ENCODE measurements at places on chromosomes 1 and 21.

DNA sequence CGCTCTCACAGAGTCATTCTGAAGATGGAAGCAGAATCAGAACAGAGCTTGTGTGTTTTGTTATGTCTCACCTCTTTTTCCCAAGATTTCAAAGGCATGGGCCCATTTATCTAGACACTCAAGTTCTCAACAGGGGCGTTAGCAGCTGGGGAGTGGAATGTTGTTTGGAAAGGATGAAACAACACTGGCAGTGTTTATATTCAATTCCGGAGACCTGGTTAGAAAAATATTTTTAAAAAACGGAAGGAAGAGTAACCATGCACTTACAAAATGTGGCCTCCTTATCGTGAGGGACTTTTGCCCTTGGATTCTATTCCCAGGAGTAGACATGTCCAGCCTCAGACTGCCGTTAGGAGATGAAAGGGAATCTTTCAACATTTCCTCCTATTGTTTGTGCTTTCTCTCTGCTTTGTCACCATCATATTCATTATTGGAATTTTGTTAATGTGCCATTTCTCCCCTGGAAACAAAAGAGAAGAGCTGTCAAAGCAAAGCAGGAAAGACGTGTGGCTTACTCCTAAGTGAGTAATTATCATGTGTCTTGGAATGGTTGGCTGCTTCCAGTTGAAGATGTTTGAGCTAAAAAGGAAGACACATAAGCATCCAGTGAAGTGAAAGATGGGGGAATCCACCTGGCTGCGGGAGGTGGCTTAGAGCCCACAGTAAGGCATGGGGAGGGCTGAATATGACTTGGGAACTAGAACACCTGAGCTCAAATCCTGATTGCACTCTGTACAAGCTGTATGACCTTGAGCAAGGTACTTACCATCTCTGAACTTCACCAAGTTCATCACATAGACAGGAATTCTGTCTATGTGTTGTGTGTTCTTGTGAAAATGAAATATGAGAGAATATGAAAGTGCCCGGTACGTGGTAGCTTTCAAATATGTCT is 71.7 kb upstream of the JUN start:
- peaks cover 9% of the 10 kb centered on the region for H3K4me1 ChIP-seq
- no peaks in the 10 kb centered on the region for H3K27me3 ChIP-seq
- no peak overlapping the region for H3K4me3 ChIP-seq
- H3K36me3 ChIP-seq, result no peaks in the 10 kb centered on the region
- H3K27ac ChIP-seq, result no peak overlapping the region

DNA sequence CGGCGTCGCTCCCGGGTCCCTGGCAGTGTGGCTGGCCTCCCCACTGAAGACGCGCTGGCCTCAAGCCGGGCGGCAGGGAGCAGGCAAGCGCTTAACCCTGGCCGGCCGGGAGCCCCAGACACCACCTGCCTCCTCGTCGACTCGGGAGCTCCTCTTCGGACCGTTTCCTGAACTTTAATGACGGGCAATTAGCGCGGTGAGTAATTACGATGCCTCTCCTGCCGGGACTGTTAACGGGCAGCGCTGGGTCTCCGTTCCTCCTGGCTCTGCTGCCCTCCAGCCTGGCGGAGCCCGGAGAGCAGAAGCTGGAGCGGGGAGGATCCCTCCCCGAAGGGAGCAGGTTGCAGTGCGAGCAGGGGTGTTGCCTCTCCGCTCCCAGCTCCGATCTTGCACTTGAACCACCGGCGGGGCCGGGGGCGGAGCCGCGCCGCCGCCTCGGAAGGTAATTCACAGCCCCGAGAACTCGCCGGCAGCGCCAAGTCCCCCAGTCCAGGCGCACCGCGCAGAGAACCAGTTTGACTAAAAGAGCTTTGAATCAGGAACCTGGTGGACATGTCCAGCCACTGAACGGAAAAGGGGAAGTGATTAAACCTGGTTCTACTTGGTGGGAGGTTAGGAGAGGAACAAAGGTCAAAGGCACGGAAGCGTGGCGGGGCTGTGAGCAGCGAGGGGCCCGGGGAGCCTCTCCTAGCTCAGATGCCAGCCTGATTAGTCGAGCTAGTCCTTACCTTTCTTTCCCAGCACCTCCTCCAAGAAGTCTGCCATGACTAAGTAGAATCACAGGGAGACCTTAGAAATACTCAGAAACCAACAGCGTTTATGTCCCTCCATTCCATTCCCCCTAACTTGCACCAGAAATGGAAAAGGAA is 18.3 kb upstream of the PLEKHA6 start:
- H3K27me3 ChIP-seq, result peaks cover 4% of the 10 kb centered on the region
- H3K4me1 ChIP-seq, result peaks cover 20% of the 10 kb centered on the region
- H3K36me3 ChIP-seq, result no peaks in the 10 kb centered on the region

GRCh38 chr1:228366866-228367741 is 39.5 kb downstream of the TRIM11 start:
- no peaks in the 10 kb centered on the region for H3K4me1 ChIP-seq
- no peak overlapping the region for H3K4me3 ChIP-seq
- no peak for DNase-seq
- H3K36me3 ChIP-seq, result no peaks in the 10 kb centered on the region

DNA sequence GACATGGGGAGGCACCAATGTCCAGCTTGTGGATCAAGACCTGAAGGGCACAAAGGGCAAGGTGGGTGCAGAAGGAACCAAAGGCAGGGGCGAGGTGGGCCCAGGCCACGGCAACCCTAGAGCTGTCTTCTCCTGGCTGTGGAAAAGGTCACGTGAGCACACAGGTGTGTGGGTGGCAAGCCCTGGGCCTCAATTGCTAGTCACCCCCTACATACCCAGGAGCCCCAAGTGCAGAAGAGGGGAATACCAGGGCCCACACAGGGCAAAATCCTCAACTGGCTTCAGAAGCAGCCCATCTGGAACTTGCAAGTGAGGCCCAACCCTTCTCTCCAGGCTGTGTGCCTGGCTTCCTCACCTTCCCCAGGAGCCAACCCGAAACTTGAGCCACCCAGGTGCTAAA is 25.6 kb downstream of the ZBTB17 start:
- H3K27ac ChIP-seq, result peak overlapping the region; percentile 95
- no peak for DNase-seq
- H3K27me3 ChIP-seq, result no peaks in the 10 kb centered on the region
- H3K4me1 ChIP-seq, result peaks cover 29% of the 10 kb centered on the region

- peak; percentile 20 for DNase-seq
- no peaks in the 10 kb centered on the region for H3K27me3 ChIP-seq
- H3K4me1 ChIP-seq, result peaks cover 4% of the 10 kb centered on the region
- H3K27ac ChIP-seq, result peak overlapping the region; percentile 90
These were observed 1.5 kb downstream of the TGFB2 start for GRCh38 chr1:218346391-218347204.

GRCh38 chr1:9385801-9386573 is 93.3 kb downstream of the SPSB1 start:
- H3K27me3 ChIP-seq, result no peaks in the 10 kb centered on the region
- no peaks in the 10 kb centered on the region for H3K36me3 ChIP-seq
- H3K27ac ChIP-seq, result no peak overlapping the region
- no peak for DNase-seq

GRCh38 chr1:59072583-59072947 is 224.3 kb upstream of the FGGY start:
- no peaks in the 10 kb centered on the region for H3K27me3 ChIP-seq
- peaks cover 21% of the 10 kb centered on the region for H3K4me1 ChIP-seq
- no peak overlapping the region for H3K27ac ChIP-seq

DNA sequence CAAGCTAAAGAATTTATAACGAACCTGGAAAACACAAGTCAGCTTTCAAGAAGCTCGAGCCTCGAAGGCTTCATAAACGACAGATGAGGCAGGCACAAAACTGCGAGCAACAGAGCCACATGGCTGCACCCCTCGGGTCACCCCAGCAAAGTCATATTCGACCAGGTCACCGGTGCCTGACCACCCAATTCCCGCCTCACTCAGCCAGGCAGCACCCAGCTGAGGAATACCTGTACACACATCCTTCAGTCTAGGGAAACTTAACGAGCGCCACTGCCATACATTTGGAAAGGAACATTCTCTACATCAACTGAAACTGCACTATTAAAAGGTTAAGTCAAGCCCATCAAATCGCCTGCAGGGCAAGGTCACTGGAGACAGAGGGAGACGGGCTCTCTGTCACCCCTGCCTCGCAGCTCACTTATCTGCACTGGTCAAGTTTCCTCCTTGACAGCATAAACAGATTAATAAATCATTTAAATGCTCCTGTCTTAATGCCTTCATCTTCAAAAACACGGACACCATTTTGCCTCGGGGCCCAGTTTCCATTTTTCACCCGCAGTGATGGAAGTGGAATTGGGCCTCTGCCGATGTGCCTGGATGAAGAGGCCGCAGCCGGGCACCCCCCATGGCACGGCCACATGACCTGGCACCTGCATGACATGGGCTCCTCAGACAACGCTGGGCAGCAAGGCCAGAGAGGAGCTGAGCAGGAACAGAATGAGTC is 20.6 kb downstream of the NPHP4 start:
- H3K27me3 ChIP-seq, result no peaks in the 10 kb centered on the region
- H3K4me3 ChIP-seq, result no peak overlapping the region
- H3K27ac ChIP-seq, result no peak overlapping the region
- no peak for DNase-seq
- peaks cover 8% of the 10 kb centered on the region for H3K4me1 ChIP-seq

GRCh38 chr1:37599940-37600339 is 4.2 kb upstream of the GNL2 start:
- H3K4me3 ChIP-seq, result no peak overlapping the region
- H3K4me1 ChIP-seq, result peaks cover under 1% of the 10 kb centered on the region
- no peak for DNase-seq
- peaks cover 8% of the 10 kb centered on the region for H3K27me3 ChIP-seq
- no peak overlapping the region for H3K27ac ChIP-seq
- no peaks in the 10 kb centered on the region for H3K36me3 ChIP-seq

DNA sequence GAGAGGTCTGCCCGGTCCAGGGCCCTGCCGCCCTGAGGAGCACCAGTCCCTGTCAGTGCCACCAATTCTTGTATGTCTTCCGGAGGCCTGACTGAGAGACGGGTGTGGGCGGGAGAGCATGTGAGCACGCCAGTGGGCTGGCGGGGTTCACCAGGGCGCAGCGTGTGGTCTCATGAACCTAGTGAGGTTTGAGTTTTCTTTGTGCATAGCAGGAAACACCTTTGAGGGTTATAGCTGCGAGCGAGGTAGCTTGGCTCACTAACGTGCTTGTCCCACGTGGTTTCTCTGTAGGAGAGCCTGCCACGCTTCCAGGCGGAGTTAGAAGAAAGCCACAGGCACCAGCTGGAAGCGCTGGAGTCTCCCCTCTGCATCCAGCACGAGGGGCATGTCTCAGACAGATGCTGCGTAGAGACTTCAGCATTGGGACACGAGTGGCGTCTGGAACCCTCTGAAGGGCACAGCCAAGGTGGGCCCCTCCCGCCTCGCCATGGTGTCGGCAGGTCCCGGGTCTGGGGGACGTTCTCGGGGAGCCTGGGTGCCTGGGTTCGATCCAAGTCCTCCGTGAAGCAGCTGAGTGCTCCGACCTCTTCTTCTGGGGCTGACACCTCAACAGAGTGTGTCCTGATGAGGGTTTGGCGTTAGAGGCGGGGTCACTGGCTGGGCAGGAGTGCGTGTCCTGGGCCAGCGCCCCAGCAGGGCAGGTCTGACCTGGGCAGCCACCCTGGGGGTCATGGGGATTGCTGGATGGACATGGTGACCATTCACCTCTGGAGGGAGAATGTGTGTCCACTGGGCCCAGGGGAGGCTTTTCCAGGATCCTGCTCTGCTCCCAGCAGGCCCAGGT is 31.4 kb downstream of the PCNT start:
- no peak overlapping the region for H3K4me3 ChIP-seq
- no peaks in the 10 kb centered on the region for H3K27me3 ChIP-seq
- no peaks in the 10 kb centered on the region for H3K36me3 ChIP-seq
- H3K27ac ChIP-seq, result no peak overlapping the region
- no peaks in the 10 kb centered on the region for H3K4me1 ChIP-seq

DNA sequence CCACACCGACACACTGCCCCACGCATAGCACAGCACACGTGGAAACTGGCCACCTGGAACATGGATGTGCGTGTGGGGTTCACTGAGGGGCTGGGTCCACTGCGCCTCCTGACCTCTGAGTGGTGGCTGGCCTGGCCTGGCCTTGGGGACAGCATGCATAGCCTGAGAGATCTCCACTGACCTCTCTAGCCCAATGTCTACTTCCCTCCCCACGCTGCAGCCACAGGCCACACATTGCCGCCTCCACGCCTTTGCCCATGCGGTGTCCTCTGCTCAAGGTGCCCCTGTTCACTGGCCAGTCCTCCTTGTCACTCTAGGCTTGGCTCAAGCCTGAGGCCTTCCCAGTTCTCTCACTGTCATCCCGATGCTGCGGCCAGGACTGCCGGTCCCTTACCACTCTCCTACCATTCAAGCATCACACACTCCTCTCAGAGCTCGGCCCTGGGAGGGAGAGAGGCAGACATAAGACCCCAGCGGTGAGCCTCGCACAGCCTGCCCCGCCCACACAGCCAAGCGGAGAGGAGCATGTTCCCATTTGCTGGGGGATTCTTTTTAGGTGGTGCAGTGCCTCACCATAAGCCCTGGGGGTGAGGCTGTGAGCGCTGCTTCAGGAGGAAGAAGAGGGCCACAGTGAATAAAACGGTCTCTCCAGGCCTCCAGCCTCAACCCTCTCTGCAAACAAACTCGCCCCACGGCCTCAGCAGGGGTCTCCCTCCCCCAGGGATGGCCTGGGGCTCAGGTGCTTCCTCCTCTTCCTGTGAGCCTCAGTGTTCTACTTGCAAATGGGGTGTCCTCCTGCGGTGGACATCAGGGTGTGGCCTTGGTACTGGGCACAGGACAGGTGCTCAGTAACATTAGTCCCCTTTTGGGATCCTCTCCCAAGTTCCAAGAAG is 80.8 kb downstream of the DMRTB1 start:
- no peak overlapping the region for H3K4me3 ChIP-seq
- H3K4me1 ChIP-seq, result peaks cover 8% of the 10 kb centered on the region
- no peaks in the 10 kb centered on the region for H3K27me3 ChIP-seq
- DNase-seq, result no peak
- no peaks in the 10 kb centered on the region for H3K36me3 ChIP-seq

Data from hepatocyte (in vitro differentiated cells).